Uterine smooth muscle cell (primary cell): ENCODE measurements at places on chromosomes 11 and 22. TPM values are rescaled to one million over a fixed set of nuclear protein-coding genes. Genes with fewer than 3 reads are reported as not detected.

Gene EHF
- not detected in 2 replicates for total RNA-seq

Gene ATG2A
- 15.4 and 17.5 TPM in 2 replicates for total RNA-seq

Gene SLC17A6
- total RNA-seq: not detected in 2 replicates

Gene SSH3
- 14.3 and 15.6 TPM in 2 replicates for total RNA-seq

Gene CNGA4
- total RNA-seq: under 0.01 TPM in 1 of 2 replicates, not detected in the other

Gene SPTBN2
- 4.4 and 5.6 TPM in 2 replicates for total RNA-seq

Gene APOBEC3G
- total RNA-seq: 14.5 and 15.4 TPM in 2 replicates

Gene TMEM191B
- 0.12 and 3.2 TPM in 2 replicates for total RNA-seq

Gene KCTD14
- 0.62 and 1.00 TPM in 2 replicates for total RNA-seq
